ENCODE measurements at places on chromosomes 1 and 21.

- DNase-seq, result no peak
These were observed 49.2 kb downstream of the UMODL1 start for GRCh38 chr21:42120101-42120902.

DNA sequence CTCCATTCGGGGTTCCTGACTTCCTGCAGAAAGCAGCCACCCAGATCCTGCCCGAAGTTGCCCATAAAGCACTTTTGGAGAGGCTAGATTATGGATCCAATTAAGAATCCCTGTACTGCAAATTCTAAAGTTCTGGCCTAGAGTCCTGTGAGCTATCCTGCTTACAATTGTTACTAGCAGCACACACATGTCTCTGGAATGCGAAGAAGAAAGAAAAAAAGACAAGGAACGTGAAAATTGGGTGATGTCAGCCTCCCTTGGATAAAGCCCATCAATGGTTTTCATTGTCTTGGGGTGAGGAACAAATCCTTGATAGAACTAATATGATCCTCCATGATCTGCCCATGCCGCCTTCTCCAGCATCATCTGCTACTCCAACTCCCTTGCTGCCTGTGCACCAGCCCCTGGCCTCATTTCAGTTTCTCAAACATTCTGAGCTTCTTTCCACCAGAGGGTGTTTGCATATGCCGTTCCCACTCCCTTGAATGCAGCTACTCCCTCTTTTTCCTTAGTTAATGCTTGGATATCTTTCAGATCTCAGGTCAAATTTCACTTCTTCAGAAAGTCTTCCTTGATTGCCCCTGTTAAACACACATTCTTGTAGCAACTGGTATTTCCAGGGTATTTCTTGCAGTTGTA lies 94.0 kb downstream of the ST6GALNAC5 start:
- DNase-seq, result peak; percentile 39

DNA sequence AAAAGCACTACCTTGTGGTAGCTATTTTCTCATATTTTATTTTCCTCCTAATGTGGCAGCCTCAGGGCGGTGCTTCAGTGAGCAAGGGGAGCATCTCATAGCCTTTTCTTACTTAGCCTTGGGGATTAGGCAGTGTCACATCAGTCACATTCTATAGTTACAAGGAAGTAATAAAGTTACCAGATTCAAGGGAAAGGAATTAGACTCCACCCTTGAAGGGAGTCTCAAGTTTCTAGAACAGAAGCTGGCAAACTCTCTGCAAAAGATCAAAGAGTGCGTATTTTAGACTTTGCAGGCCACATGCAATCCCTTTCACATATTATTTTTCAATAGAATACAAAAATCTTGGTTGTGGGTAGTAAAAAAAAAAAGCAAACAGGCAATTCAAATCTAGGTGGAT lies 350.4 kb downstream of the AMY1C start:
- no peak for DNase-seq

GRCh38 chr1:109767637-109768334 lies 4.1 kb upstream of the EPS8L3 start:
- DNase-seq, result no peak

DNA sequence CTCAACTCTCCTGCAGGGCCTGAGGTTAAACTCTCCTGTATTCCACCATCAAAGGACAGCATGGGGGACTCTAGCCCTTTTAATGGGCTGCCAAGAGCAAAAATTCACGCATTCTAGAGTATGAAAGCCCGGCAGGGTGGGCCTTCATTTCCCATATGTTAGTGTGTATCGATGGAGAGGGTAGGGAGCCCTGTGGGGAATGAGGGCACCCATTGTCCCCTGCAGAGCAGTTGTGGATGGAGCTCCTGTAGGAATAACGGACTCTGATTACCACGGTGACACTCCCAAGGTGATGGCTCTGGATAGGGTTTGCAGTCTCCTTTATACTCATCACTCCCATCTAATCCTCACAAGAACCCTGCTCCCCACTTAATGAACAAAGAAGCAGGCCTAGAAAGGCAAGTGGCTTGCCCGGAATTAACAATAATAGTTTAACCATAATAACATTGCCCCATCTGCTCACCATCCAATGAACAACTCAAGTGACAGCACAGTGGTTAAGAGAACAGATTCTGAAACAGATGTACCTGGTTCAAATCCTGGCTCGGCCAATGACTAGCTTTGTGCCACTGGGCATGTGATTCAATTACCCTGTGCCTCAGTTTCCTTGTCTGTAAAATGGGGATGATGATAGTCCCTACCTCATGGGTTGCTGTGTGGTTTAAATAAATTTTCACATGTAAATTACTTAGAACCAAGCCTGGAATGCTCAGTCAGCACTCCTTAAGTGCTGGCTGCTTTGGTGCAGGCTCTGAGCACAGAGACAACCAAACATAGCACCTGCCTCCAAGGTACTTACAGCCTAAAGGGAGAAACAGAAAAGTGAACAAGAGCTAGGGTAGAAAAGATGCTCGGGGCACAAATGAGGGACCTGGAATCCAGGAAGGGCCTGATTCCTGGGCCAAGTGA lies 29.0 kb downstream of the HIVEP3 start:
- no peak for DNase-seq

GRCh38 chr1:224169718-224170270 lies 13.2 kb upstream of the DEGS1 start:
- no peak for DNase-seq

DNA sequence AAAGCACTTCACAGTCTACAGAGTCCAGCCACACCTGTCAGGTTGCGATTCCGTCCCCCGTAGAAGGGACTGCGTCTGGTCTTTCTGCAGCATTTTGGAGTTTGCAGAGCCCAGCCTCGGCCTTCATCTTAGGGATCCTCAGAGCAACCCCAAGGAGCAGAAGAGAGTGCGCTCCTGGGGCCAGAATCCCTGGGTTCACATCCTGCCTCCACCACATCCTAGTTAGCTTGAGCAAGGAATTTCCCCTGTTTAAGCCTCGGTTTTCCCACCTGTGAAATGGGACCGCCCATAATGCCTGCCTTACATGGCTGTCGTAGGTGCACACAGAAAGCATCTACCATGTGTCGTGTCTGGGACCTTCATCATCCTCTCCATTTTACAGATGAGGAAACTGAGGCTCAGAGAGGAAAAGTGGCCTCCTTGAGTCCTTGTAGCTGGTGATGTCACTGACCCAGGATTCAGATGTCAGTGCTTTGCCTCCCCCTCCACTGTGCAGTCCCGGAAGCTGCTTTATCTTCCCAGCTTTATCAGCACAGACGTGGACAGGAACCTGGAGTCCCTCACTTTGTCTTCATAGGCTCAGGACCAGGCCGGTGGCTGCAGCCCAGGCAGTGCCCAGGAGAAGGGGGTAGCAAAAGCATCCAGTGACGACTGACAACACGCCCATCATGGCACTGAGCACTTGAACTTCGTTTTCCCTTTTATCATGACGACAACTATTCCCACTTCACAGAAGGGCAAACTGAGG lies 438.5 kb downstream of the MATN1 start:
- no peak for DNase-seq

GRCh38 chr1:44413740-44414139 lies 8.7 kb downstream of the RNF220 start:
- no peak for DNase-seq

GRCh38 chr1:29450591-29450990 lies 214.3 kb downstream of the PTPRU start:
- no peak for DNase-seq

- no peak for DNase-seq
These were observed 11.4 kb downstream of the SOX13 start for GRCh38 chr1:204084247-204084772.

- no peak for DNase-seq
These were observed 552 bp downstream of the UBR4 start for GRCh38 chr1:19209439-19209989.

DNA sequence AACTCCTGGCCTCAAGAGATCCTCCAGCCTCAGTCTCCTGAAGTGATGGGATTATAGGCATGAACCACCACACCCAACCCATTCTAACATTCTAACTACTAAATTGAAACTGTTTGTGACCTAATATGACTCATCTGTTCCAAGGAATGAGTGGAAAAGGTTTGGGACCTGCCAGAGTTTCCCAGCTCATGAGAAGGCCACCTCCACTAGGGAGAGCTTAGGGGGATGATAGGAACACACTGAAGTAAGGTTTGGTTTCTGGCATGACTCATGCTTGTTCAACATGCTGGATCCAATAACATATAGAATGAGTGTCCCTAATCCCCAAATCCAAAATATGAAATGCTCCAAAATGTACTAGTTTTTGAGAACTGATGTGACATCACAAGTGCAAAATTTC lies 18.9 kb upstream of the SCAF4 start:
- DNase-seq, result no peak

GRCh38 chr1:64295136-64295535 lies 91.7 kb downstream of the UBE2U start:
- no peak for DNase-seq

- DNase-seq, result no peak
These were observed 36.4 kb downstream of the WNT9A start for GRCh38 chr1:227911376-227911775.

DNA sequence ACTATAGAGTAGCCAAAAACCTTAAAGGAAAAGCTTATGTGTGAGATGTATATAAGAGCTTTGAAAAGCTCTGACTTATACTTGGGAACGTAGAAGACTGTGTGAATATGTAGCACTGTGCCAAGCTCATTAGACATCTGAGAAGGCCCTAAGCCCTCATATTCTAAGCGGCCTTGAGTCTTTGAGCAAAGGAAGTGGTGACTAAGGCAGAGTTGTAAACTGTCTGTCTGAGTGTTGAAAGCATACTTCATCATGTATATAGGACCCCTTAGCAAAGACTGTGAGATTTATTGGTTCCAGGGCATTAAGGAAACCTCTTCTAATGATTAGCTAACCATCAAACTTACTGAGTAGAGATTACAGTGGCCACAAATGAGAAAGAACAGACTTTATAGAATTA lies 153.3 kb upstream of the LYPLAL1 start:
- DNase-seq, result no peak

GRCh38 chr1:60502506-60502905 lies 428.9 kb upstream of the C1orf87 start:
- DNase-seq, result no peak

DNA sequence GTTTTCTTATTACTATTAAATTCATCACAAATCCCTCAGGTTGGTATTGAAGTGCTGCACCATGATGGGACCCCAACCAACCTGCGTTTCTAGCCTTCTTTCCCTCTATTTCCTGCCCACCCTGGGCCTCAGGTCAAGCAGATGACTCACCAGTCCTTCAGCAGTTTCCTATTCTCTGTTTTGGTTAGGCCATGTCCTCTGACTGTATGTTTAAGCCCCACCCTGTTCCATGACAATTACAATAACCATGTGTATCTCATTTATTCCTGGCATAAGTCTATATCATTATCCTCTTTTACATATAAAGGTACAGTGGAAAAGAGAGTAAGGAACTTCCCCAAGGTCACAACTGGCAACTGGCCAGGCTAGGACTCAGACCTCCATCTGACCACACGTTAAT lies 5.3 kb upstream of the FAM78B start:
- DNase-seq, result no peak

DNA sequence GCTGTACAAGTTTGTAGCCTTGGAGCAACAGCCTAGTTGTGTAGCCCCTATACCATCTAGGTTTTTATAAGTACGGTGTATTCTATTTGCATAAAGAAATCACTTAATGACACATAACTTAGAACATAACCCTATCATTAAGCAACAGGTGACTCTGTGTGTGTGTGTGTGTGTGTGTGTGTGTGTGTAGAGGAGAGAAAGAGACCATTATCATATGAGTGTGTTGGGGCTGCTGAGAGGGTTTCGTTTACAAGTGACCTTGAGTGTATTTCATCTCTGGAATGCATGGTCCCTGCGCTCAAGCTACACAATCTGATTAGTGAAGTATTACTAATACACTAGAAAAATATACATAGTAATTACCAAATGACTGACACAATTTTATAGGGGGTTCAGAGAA lies 115.1 kb downstream of the RABGAP1L start:
- no peak for DNase-seq

GRCh38 chr1:155981266-155982088 lies 3.1 kb upstream of the ARHGEF2 start:
- DNase-seq, result no peak

- no peak for DNase-seq
These were observed 47.4 kb upstream of the LBR start for GRCh38 chr1:225474986-225475820.

GRCh38 chr1:204383163-204383904 lies 23.6 kb upstream of the PLEKHA6 start:
- no peak for DNase-seq

- DNase-seq, result no peak
These were observed 671.9 kb upstream of the USP24 start for GRCh38 chr1:55886856-55887712.

DNA sequence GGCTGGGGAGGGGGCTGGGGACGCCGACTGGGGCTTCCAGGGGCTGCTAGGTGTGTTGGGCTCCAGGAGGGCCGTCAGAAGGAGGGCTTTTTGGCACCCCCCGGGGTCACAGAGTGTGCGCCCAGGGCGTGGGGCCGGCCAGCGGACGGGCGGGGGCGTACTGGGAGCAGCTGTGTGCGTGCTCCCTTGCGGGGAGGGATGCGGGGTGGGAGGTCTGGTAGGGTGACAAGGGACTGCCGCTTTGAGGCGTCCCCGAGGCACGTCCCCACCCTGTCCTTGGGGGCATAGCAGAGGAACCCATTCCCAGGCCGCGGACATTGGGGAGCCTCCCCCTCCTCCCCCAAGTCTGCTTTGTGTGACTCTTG lies 1.1 kb downstream of the FOXO6 start:
- no peak for DNase-seq

GRCh38 chr1:245587435-245588115 lies 432.8 kb downstream of the KIF26B start:
- no peak for DNase-seq

DNA sequence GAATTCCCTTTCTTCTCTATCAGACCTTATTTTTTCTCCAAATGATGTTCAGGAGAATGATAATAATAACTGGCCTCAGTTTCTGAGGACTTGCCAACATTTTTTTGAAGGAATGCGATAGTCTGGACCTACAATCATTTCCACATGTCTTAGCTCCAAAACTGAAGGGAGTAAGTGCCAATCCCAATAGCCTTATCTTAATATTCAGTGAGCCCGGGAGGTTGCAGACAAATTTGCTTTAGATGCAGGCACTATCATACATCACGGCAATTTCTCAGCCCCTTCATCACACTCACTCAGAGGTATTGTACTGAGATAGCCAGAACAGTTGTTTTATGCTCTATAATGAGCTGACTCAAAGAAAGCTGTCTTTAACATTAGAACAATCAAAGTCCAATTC lies 796.9 kb downstream of the ADGRL2 start:
- no peak for DNase-seq

DNA sequence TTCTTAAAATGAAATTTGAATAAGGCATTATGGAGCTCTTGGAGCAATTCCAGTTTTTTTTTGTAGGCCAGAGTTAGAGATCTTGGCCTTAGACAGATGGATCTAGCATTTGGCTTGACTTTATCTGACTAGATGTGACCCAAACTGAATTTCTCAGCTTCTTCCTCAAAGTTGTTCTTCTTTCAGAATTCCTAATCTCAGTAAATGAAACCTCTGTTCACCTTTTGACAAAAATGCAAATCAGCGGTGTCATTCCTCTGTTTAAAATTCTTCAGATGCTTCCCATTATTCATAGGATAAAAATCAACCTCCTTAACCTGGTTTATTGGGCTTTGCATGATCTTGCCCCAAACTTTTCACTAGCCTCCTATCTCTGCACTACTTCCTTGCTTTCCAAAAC lies 177.6 kb downstream of the RASAL2 start:
- DNase-seq, result no peak

Measured in BJ (cell line).